ENCODE measurements at places on chromosomes 12 and 14.

- no peak for DNase-seq
Observed at GRCh38 chr12:106144847-106145246, 6.1 kb upstream of the NUAK1 start.

DNA sequence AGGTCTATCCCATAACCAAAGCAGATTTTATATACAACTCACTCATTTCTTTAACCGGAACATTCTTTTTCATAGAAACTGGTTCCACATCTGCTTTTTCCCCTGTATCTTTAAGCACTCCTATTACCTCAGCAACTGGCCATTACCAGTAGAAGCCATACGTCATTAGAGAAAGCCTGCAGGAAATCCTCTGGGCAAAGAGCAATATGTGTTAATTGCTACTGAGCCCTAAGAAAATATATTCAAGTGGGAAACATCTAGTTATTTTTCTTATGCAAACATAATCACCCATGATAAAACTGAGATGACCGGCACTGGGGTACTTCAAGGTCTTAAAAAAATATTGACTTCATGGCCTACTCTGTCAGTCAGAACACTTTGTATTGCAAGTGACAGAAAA, 28.2 kb upstream of the CPSF6 start:
- DNase-seq, result no peak

DNA sequence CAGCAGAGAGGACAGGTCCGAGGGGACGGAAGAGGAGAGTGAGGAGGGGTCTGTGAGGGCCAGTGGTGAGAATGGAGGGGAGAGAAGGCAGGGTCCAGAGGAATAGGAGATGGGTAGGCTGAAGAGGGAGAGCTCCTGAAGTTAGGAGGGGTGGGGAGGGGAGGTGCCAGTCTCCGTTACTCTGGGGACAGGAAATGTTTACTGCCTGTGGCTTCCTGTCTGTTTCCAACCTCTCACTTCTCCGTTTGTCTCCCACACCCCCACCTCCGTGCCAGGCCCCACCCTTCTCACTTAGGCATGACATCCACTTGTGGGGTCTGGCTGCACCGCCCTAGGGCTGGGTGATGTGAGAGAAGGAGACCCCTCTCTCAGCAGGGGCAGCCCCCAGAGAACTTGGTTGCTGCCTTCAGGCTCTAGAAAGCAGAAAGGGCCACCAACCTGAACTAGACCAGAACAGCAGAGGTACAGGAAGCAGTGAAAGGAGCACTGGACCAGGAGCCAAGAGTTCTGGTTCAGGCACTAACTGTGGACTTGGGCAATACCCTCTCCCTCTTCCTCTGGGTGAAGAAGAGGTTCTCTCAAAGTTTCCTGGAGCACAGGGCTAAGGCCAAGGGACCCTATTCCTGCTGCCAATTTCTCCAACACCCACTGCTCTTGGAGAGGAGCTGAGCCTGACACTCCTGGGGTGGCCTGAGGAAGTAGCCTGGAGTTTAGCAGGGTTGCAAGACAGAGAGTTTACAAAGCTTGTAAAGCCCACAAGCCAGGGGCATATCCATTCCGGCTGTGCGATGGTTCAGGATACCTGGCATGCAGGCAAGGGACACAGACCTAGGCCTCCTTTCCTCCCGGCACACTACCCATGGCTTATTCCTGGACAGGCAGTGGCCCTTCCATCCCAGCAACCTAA, 5.5 kb downstream of the ITGA5 start:
- DNase-seq, result no peak

- no peak for DNase-seq
Observed at GRCh38 chr14:104554088-104554607, 25.4 kb upstream of the C14orf180 start.

DNA sequence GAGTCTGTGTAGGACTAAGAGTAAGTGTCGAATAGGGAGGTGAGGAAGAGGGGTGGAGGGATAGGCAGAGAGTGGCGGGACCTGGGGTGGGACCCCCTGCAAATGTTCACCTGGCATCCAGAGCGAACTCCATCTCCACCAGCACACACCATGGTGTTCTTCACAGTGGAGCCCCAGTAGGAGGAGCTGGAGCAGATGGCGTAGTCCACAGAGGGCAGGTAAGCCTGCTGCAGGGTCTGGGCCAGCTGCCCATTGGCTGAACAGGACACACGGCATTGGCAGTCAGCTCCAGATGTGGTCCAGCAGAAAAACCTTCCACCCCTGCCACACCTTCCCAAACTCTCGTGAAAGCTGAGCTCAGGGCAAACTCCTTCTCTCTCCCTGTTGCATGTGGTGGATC, 6.7 kb downstream of the CELA1 start:
- no peak for DNase-seq

DNA sequence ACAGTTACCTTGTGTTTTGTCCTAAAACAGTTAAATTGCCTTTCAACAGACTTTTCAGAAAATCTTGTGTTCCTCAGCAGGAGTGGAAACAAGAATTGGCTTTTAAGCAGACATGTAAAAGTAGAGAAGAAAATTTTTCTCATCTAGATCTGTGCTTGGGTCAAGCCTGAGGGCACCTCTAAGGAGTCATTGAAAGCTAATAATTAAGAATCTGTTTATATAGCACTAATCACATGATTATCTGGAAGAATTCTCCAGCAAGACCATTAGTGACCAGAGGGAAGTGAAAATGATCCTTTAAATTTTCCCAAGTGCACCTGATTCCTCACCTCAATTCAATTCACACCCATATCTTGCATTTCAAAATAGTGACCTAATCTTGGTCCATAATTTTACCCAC, 295.0 kb downstream of the DIO2 start:
- DNase-seq, result no peak

DNA sequence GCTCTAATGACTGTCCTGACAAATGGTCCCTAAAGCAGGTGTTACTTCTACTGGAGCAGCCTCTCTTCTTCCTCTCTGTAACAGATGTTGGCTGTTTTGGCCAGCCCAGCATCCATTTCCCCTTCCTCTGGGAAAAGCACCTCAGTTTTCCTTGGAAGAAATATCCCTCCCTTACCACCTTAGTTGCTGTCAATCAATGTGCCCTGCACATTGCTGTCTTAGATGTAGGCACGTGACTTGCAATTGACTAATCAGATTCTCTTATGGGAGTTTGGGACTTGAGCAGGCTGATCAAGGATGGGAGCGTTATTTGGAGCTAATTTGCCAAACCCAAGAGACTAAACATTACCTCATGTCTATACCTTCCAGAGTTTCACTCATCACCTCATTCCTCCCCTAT, 12.0 kb upstream of the TMED2 start:
- no peak for DNase-seq

DNA sequence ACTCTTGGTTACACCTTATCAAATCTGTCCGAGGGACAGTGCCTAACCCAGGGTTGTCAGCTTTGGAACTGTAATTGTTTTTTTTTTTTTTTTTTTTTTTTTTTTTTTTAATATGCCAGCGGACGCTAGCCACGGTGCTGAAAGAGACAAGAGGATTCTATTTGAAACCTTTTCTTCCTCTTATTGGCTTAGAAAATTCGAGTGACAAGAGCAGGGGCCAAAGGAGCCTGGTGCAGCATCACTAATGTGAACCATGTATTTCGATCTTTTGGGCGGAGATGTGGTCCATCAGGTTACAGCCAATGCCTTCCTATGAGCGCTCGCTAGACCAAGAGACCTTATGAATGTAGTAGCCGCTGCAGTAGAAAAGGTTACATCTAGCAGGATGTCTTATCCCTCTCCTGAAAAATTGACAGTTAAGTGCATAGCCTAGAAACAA, 922 bp downstream of the PTPRR start:
- DNase-seq, result no peak

DNA sequence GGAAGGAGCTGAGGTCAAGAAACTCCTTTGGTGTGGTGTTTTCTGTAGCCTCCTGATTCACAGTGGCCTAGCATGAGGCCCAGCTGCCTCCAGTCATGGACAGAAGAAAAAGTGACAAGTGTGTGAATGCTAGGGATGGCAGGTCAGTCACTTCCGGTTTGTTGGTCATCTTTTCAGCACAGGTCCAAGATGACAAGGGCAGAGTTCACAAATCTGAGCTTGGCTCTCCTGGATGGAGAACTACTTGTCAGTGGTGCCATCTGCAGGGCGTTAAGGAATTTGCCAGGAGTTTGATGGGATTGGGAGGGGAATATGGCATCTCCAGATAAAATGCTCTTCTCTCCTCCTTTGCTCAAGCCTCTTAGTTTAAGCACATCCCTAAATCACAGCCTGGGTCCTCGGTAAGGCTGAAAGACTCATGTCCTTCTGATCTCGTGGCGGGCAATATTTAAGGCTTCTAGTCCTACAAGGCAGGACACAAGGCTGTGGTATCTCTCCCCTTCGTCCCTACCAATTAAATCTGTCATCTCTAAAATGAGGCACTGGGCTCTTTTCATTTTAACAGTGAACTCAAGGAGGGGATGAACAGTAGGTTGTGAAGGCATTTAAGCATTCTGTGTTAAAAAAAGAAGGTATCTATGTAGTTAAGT, 10.0 kb downstream of the TUBA1B start:
- DNase-seq, result peak; percentile 83

DNA sequence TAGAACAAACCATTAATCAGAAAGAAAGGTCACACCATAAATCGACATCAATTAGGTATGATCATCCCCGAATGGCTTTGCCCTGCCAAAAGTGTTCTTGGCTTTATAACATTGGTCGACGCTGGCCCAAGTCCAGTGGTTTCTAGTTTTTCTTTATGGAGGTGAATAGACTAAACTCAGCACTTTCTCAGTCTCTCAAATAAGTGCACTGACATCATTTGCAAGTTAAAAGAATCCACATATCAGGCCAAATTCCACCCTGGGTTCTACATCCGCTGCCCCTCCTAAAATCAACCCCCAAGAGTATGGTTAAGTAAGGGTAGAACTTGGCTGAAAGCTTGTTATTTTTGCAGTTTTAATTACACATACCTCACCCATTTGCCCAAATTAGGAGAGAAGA, 314.3 kb downstream of the C12orf75 start:
- DNase-seq, result no peak

All from kidney capillary endothelial cell (primary cell).